Gastroesophageal sphincter (tissue), 4 donors: ENCODE measurements at places on chromosomes 4 and X. TPM values are rescaled to one million over a fixed set of nuclear protein-coding genes. Genes with fewer than 3 reads are reported as not detected.

The SCML2 gene
- total RNA-seq: 3.7 TPM

The TEX13A gene
- not detected for total RNA-seq

GRCh38 chr4:38411092-38411491 lies 252.9 kb upstream of the KLF3 start:
- ATAC-seq: no peak

DNA sequence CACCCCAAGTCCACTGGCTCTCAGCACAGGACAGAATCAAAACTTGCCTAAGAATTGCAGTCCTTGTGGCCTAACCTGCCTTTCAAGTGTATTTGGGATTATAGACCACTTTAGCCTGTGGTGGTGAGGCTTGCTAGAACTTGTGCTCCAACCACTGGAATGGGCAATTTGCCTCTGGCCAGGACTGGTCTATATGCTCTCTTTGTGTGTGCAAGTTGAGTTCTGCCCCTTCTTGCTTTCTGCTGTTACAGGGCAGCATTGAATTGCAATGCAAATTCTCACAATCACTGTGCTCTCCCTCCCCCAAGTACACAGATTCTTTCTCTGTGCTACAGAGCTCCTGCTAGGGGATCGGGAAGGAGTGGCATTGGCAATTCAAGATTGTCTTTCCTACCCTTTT lies 233.6 kb upstream of the DIPK2B start:
- no peak for ATAC-seq

The STATH gene
- not detected for total RNA-seq

DNA sequence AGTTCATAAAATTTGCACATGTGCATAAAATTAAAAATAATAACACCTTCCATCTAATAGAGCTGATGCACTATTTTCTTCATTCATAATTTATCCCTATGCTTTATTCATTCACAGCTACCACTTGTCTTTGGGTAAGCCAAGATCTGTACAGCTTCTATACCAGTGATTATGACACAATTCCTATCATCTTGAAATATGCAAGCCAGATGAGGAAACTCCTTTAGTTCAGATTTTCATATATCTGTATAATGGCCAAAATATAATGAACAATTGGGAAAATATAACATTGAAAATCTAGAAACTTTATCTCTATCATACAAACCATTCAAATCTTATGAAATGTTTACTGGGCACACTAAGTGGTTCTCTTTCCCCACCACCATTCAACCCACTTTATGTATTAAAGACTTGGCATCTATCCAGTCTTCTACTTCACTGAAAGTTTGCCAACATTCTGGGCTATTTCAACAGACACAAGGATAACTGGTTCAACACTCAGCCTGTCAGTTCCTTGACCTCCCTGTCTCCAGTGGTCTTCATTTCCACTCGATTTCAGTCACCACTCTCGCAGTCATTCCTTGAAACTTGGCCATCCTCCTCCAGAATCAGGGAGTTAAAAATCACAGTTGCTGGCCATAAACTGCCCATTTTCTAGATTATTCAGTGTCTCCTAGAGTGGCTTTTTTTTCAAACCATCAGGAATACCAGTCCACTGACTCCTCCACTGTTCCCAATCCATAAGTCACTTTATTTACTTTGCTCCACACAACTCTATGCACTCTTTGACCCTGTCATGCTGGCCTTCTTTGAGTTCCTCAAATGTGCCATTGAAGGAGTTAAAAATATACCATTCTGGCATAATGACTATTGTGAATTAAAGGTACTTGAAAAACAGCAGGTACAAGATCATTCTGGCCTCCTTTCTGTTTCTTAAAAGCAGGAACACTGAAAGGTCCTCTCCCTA lies 85.5 kb downstream of the CAMK2D start:
- no peak for ATAC-seq

- no peak for ATAC-seq
Measured at GRCh38 chr4:180617196-180617595, 1626.0 kb upstream of the TENM3 start.

DNA sequence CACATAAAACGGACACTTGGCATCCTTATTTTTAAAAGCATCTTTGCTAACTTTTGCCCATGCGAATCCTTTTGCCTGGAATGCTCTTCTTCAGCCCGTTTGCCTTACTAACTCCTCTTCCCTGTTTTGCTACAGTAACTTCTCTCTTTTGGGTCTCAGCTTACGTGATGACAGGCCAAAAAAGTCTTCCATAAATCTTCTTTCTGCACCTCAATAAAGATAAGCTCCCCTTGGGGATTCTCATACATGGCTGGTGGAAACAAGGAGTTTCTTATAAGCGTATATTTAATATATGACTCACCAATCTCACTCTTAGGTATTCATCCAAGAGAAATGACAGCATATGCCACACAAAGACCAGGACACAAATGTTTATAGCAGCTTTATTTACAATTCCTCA lies 192.7 kb downstream of the RCHY1 start:
- ATAC-seq: no peak

DNA sequence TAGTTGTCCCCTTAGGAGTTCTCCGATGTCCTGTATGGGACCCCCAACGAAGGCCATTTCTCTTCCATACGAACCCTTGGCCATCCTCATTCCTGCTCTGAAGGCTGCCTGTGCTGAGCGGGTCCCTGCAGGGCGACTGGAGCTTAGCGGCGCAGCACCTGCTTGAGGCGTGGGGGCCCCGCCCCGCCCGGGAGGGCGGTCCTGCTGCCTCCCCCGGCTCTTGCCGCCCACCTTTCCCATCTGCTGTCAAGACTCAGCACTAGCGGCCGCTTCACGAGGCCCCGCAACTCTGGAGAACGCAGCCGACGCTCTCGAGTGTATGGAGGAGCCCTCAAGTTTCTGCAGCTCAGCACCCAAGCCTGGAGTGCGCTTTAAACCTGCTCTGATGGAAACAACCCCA lies 197.7 kb downstream of the TRIML1 start:
- ATAC-seq: no peak
